Activated T-helper 2 cell treated with anti-CD3 and anti-CD28 coated beads, Interferon-gamma antibody, Interleukin-2, Interleukin-4, amounts not matched to agents 10 μg/mL and 5 μg/mL and 100 μg/mL, durations not matched to agents 14 hours and 24 hours and 36 hours (primary cell): ENCODE measurements at places on chromosomes 3 and 15. TPM values are rescaled to one million over a fixed set of nuclear protein-coding genes. Genes with fewer than 3 reads are reported as not detected.

DNA sequence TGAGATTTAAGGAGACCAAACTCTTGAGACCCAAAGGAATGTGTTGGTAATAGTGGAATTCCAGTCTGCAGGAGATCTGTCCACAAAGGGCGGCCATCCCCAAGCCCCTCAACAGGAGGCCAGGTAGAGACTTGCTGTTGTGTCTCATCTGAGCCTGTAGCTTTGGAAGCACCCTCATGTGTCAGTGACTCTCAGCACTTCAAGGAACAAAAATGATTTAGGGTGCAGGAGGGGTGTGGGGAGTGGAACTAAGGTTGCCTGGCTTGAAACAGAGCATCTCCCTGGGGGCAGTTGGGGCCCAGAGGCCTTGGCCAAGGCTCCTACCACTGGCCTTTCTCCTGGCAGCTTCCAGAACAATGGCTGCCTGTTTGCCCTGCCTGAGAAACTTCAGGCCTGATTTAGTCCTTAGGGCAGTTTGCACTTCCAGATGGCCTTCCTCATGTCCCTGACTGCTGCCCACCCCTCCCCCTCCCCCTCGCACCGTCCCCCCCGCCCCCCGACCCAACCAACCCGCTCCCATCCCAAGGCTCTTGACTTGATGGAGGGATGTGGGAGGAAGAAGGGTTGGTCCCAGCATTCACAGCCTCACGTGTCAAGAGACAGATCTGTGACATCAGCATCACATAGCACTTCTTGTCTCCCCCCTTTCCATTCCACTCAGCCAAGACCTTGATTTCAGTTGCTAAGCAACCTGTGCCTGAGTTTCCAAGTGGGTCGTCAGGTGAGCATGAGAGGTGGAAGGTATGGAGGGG, 77.1 kb downstream of the CORO2B start:
- no peak for DNase-seq

Gene ADAMTS17
- total RNA-seq: 0.28 and 1.1 TPM in 2 replicates

Gene SMAD6
- 0.43 and 0.57 TPM in 2 replicates for total RNA-seq

Gene CD200
- total RNA-seq: 60.3 and 63.3 TPM in 2 replicates

Gene DET1
- total RNA-seq: 1.5 and 2.6 TPM in 2 replicates

Gene CLRN1
- total RNA-seq: not detected in 2 replicates

GRCh38 chr15:39253552-39253951, 327.3 kb upstream of the THBS1 start:
- DNase-seq: no peak

- no peak for DNase-seq
Measured at GRCh38 chr15:78716651-78717050, 75.6 kb upstream of the CHRNB4 start.
